ENCODE measurements at places on chromosomes 5 and 9.

GRCh38 chr5:178398901-178399700 is 166.5 kb upstream of the PHYKPL start:
- DNase-seq, result no peak

- no peak for DNase-seq
Observed at GRCh38 chr9:134341306-134341705, 15.1 kb downstream of the RXRA start.

DNA sequence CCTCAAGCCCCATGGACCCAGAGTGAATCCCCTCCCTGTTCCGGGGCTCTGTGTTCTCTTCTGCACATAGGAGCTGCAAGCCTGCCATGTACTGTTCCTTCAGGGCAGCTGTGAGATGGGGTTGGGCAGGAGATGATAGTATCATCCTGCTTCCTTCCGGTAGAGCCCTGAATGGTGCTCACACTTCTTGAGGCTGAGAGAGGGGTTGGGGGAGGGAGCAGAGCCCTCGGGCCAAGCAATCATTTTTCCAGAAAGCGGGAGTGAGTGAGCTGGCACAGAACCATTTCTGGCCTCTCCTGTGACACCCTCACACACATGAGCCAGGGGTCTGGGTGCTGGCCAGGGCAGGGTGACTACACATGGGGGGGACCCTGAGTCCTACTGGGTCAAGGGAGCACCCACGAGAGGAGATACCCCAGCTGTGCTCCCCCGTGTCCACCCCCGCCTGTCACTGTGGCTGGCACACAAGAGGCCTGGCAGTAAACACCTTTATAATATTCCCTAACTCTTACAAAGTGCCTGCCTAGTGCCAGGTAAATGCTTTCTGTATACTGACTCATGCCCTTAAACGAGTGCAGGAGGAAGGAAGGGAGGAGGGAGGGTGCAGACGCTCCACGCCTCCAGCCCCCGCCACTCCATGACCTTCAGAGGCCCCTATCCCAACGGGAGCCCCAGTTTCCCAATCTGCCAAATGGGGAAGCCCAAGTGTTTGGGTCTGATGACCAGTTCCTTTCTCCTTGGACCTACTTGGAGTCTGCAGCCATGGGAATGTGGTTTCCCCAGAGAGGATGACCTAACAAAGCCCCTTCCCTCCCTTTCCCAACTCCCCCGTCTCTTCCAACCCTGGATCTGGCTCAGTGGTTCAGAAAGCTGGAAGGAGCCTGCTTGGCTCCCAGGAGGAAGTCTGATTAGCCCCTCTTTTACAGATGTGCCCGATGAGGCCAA is 15.5 kb downstream of the AKNA start:
- peak; percentile 64 for DNase-seq

DNA sequence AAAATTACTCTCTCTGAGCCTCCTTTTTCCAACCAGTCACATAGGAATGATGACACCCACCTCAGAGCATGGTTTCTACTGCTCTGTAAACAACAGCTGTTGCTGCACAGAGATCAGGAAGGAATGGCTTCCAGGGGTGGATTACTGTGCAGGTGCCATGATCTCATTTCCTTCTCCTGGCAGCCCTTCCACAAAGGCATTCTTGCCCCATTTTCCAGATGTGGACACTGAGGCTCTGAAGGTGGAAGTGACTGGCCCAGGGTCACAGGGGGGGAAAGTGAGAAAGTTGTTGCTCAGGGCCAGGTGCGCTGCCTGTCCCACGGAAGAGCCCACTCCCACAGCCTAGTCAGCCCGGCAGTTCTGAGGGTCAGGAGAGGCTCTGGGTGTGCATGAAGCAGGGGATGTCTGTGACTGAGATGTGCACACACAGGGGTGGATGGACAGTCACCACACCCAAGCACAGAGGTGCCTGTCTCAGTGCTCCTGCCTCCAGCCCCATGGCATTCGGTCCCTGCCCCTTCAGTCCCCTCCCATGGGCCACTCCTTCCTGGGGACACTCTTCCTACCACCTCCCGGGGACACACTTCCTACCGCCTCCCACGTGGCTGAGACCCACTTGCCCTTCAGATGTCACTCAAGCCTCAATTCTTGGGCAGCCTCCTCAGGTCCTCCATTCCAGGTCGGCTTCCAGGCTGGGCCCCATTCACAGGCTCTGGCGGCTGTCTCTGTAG is 17.0 kb downstream of the FGFR4 start:
- DNase-seq, result no peak

DNA sequence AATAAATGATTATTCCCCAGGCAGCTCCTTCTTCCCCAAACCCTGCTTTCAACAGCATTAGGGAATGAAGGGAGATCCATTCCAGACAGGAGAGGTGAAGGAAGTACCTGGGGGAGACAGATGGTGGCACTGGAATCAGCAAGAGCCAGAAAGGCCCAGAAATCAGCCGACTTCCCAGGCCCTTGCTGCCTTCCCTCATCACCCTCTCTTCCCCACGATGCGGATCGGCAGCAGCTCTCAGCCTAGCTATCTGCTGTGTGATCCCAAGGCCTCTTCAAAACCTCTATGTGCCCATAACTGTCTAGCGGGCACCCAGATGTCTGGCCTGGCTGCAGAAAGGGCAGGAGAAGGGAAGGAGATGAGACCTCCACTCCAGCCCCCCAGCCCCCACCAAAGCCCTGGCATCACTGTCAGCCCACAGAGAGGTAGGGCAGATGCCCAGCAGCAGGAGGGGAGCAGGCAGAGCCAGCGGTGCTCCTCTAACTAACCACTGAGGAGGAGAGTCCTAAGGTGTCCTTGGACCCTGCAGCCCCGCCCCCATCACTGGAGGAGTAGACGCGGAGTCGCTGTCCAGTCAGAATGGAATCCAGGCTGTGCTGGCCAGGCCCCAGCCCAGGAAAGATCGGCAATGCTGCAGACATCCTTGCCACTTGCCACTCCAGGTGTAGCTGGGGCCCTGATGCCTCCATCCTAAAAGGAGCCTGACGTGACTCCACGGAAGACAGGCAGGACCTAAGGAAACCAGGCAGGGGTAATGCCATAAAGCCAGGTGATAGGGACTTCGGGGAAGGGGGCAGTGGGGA is 12.7 kb downstream of the CNTFR start:
- no peak for DNase-seq

GRCh38 chr5:109327570-109327969 is 82.2 kb downstream of the PJA2 start:
- no peak for DNase-seq

Data from foreskin melanocyte (primary cell).